HTR-8/SVneo (cell line): ENCODE measurements at places on chromosomes 1 and 21.

- no peak for DNase-seq
Measured at GRCh38 chr1:38134294-38134755, 87.7 kb upstream of the POU3F1 start.

- DNase-seq, result no peak
Measured at GRCh38 chr1:15176898-15177665, 23.5 kb downstream of the TMEM51 start.

GRCh38 chr1:244224487-244225430, 173.7 kb downstream of the ZBTB18 start:
- no peak for DNase-seq

- DNase-seq, result no peak
Measured at GRCh38 chr1:93516164-93516563, 68.2 kb downstream of the FNBP1L start.

DNA sequence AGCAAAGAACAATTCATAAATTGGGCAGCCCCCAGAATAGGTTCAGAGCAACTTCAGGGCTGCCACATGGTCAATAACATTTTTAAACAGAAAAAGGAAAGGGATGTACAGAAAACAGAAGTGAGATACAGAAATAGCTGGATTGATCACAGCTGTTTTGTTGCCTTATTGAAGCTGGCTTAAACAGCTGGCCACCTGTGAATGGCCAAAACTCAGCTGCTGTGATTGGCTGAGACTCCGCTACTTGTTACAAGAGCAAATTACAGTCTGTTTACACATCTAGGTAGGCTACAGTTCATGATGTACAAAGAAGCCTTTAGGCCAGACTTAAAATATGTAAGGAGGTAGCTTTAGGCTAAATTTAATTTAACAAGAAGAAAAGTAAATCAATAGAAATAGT, 11.6 kb upstream of the IFNAR1 start:
- no peak for DNase-seq

DNA sequence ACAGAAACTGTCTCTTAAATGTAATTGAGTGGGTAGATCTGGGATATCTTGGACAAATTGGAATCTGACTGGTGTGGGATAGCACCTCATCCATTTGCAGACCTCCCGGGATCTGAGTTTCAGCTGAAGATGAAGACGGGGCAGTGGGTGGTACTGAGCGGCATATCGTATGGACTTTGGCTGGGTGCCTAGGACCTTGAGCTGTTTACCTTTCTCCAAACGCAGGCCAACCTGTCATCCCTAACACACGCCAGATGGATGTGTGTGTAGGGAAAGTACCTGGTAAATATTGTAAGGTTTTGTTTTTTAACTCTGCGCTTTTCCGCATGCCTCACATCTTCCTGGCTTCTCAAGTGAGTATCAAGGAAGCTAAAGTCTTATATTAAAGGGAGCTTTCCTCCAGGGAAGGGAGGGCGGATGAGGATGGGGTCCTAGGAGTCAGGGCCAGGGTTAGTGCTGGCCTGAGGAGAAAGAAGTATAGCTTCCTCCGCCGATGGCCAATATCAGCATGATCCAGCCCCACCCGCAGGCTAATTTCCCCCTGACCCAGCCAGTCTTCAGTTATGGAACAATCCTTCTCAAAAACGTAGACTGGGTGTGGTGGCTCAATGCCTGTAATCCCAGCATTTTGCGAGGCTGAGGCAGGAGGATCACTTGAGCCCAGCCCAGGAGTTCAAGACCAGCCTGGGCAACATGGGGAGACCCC, 26.2 kb downstream of the ATP8B2 start:
- no peak for DNase-seq

DNA sequence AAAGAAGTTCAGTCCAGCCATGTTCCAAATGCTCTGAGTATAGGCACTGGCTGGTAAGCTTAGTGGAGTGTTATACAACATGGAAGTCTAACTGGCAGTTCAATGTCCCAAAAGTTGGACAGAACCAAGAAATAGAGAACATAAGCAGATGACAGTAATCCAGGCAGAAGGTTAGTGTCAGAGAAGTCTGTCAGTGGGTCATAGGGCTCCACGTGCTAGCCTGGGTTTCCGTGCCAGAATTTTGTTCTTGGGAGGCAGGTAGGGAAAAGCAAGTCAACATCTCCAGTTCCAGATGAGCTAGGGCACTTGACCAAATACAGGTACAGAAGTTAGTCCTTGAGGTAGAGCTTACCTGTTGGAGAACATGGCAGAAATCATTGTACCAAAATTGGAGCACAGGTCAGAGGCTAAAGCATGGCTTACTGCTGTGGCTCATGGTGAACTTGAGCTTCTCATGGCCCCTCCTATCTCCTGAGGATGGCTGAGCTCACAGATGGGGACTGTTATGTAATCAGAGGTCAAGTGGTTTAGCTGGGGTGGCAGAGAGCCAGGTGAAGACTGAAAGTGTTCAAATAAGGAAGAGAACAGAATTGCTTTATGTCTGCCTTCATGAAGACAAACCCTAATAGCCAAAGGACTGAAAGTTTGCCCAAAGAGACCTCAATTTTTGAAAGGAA, 170.8 kb downstream of the NFIA start:
- no peak for DNase-seq

DNA sequence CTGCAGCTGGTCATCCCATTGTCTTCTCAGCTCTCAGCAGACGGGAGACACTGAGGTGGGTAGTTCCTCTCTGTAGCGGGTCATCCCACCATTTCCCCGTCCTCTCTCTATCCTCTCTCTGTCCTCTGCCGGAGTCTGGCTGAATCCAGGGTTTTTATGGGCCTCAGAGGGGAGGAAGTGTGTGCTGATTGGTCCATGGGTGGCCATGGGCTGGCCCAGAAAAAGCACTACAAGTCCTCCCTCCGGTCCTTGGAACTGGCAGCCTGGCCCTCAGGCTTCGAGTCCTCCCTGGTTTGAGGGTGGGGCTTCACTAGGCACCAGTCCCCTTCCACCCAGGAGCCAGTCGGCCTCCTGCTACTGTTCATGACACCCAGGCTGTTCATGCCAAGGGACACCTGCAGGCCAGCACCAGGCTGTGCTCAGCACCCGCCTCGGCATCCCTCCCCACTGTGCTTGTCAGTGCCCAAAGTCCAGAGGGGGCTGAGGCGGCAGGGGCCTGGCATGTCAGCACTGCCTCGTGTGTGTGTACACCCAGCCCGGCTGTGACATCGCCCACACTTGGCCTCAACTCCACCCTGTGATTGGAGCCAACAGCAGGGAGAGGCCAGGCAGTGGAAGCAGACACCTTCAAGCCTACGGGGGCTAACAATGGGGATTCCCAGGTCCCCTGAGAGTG, 23.0 kb upstream of the LRRC8C start:
- no peak for DNase-seq

DNA sequence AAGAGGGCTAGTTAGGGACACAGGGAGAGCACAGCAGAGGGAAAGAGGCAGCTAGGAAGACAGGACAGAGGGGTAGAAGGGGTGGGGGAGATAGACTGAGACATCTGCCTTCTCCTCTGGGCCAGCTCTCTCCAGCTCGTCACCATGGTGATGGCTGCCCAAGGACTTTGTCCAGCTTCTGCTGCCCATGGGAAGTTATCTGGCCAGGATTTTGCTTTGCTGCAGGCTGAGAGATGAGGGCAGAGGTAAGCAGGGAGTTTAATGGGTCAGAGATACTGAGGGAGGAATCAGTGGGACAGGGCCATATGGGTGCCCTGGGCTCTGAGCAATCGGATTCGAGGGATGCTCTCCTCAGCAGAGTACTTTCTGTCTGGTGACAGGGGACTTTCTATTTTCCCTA, 34.5 kb upstream of the GPR37L1 start:
- DNase-seq, result no peak

GRCh38 chr1:32964461-32965250, at the start of gene RNF19B:
Gene RNF19B (minus strand): TSS chr1:32964809. CDS start chr1:32964685, 124 bp downstream.
- DNase-seq, result peak; percentile 93

- no peak for DNase-seq
Measured at GRCh38 chr1:20349561-20349960, 58.9 kb downstream of the VWA5B1 start.

GRCh38 chr1:24805534-24806301, 60.5 kb downstream of the CLIC4 start:
- DNase-seq, result peak; percentile 39

GRCh38 chr1:59076612-59077011, 220.3 kb upstream of the FGGY start:
- peak; percentile 13 for DNase-seq

GRCh38 chr21:35352066-35352770, 303.1 kb upstream of the RUNX1 start:
- no peak for DNase-seq

- DNase-seq, result peak; percentile 17
Measured at GRCh38 chr1:239545466-239545865, 159.1 kb downstream of the CHRM3 start.

GRCh38 chr1:113904293-113904673, 316 bp downstream of the AP4B1 start:
- DNase-seq, result no peak

DNA sequence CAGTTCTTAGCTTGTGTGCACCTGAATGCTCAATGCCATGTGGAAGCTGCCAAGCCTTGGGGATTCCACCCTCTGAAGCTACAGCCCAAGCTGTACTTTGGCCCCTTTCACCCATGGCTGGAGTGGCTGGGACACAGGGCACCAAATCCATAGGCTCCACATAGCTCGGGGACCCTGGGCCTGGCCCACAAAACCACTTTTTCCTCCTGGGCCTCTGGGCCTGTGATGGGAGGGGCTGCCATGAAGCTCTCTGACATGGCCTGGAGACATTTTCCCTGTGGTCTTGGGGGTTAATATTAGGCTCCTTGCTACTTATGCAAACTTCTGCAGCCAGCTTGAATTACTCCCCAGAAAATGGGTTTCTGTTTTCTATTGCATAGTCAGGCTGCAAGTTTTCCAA, 579.9 kb downstream of the MATN1 start:
- DNase-seq, result no peak

- DNase-seq, result no peak
Measured at GRCh38 chr21:45412909-45413611, 8.1 kb downstream of the COL18A1 start.

DNA sequence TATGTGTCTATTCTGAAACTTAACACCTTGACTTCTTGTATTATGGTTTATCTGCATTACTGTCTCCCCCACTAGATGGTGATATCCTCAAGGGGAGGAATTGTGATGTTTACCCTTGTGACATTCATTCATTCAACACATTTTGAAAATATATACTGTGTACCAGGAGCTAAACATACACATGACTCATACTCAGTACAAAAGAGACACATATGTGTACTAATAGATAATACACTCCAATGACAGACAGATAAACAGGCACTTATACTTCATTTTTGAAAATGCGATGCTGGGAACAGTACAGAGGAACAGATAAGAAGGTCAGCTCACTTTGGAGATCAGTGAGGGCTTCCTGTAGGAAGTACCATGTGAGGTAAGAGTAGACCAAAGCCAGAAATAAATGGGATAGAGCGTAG, 8.9 kb upstream of the RAB3GAP2 start:
- no peak for DNase-seq

- DNase-seq, result no peak
Measured at GRCh38 chr1:205102404-205102803, 18.1 kb upstream of the TMEM81 start.

GRCh38 chr1:161838362-161838761, 72.2 kb downstream of the ATF6 start:
- no peak for DNase-seq

- DNase-seq, result no peak
Measured at GRCh38 chr1:163173121-163173520, 29.6 kb downstream of the RGS5 start.

DNA sequence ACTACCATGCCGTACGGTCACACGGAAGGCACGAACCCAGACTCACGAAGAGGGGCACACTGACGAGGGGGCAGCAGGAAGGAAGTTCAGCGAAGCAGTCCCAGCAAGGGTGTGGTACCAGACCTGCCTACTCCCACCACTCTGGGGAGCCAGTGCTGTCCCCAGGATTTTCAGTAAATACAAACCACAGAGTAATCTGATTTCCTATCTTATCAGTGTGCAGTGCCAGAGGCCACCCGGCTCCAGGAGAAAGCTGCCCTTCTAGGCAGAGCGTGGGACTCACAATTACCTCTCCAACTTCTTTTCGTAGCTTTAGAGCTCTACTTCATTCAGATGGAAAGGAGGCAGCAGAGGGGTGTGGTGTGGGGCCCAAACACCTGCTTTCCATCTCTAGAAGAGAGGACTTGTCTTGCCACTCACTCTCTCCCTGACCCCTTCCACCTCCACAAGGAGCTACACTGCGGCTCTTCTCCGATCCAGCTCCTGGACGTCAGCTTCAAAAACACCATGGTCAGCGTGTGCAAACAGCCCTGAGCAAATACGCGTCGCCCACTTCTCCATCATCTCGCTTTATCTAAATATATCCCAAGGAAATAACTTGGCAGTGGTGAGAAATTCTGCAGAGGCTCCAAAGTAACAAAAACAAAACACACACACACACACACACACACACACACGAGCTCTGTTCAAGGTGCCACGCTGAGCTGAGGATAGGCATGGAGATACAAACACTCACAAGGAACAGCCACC, 98.5 kb downstream of the MRPL37 start:
- no peak for DNase-seq

DNA sequence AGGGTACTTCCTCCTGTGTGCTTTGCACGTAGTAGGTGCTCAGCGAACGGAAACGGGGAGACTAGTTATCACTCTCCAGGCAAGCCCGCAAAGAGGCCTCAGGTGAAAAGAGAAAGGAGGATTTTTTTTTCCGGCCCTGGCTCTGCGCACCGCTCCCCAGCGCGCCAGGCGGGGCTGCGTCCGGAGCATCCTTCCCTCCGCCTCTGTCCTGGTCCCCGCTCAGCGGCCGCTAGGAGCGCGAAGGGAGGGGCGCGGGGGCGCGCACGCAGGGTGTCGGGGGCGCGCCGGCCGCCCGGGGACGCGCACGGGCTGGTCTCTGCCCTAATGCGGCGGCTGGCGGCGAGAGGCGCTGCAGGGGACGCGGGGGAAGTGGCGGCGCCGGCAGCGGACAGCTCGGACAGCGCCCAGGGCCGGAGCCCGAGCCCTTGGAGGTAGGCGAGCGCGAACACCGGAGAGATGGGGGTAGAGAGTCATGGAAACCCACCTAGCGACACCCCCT, 42.3 kb upstream of the NFASC start:
- peak; percentile 79 for DNase-seq

- no peak for DNase-seq
Measured at GRCh38 chr1:26627954-26628353, 67.9 kb upstream of the ARID1A start.
